ENCODE measurements at places on chromosomes 13 and 19. TPM values are rescaled to one million over a fixed set of nuclear protein-coding genes. Genes with fewer than 3 reads are reported as not detected.

The ASF1B gene
- 7.3 TPM for total RNA-seq

The CILP2 gene
- 5.4 TPM for total RNA-seq

The NTN5 gene
- 0.08 TPM for total RNA-seq

The CD33 gene
- not detected for total RNA-seq

- no peak for DNase-seq
Measured at GRCh38 chr13:103031332-103031873, 34.8 kb downstream of the SLC10A2 start.

DNA sequence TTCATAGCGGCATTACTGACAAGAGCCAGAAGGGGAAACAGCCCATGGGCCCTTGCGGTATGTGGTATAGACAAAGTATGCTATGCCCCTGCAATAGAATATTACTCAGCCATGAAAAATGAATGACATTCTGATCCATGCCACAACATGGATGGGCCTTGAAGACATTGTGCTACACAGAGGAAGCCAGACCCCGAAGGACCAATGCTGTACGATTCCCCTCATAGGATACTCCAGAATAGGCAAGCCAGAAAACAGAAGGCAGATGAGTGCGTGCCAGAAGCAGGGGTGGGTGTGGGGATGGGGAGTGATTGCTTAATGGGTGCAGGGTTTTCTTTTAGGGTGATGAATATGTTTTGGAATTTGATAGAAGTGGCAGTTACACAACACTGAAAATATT, 342.0 kb downstream of the TEX29 start:
- no peak for DNase-seq

DNA sequence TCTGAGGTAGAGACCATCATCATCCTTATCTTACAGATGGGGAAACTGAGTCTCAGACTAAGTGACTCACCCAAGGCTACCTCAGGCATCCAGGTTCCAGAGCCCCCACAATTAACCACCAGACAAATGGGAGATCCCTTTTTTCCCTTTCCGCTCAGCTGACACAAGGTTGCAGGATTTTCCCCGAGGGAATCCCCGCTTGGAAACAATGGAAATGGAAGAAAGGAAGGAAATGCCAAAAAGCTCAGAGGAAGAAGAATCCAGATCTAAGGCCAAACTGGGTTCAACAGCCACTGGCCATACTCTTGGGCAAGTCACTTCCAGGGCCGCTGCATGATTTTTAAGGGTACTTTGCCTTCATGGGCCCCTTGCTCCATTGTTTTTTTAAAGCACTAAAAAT, 1.6 kb downstream of the ZNF71 start:
- no peak for DNase-seq

GRCh38 chr13:106518512-106518911, 16.9 kb downstream of the EFNB2 start:
- DNase-seq: no peak

DNA sequence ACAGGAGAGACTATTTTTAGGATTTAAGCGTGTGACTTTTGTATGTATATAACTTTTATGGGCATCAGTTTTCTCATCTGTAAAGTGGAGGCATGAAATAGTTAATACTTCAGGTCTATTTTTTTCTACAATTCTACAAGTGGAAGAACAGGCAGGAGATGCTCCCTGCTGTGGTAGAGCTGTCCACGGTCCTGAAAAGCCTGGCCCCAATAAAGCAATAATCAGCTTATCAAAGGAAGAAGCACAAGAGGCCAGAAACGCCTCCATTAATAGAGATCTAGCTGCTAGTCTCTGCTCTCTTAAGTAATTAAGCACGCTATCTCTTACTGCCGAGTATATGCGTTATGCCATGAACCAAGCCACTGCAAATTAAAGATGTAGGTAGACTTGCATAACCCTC, 28.0 kb upstream of the WASF3 start:
- peak; percentile 77 for DNase-seq

- no peak for DNase-seq
Measured at GRCh38 chr13:64910096-64910495, 2320.0 kb downstream of the PCDH9 start.

DNA sequence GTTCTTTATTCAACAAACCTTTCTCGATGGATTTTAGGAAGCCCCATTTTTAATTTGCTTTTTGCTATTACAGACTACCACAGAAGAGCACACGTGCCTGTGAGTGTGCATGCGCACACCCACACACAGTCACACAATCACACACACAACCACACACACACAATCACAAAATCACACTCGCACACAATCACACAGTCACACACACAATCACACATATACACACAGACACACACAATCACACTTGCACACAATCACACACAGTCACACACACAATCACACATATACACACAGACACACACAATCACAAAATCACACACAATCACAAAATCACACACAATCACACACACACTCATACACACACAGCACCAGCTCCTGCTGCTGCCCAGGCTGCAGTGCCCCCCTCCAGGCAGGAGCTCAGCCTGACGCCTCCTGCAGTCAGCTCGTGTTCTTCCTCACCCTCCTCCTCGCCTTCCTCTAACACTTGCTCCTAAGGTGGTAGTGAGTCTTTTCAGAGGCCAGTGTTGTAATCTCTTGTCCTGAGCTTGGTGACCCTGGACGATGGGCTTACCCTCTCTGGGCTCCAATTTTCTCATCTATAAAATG, 125.0 kb upstream of the SOX1 start:
- no peak for DNase-seq

- DNase-seq: no peak
Measured at GRCh38 chr13:44415815-44416214, 42.2 kb downstream of the SERP2 start.

DNA sequence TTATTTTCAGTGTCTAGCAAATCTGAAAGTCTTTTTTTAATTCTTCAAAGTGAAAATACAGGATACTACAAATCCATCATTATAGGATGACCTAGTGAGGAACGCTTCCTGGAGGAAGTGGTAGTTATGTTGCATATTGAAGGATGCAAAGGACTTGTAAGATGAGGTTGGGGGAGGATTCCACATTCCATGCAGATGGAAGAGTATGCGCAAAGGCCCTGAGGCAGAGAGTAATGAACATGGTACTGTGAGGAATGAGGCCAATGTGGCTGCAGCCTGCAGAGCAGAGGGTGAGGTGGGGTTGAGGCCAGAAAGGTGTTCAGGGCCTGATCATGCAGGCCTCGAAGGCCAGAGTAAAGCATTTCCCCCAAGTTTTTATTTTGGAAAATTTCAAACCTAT, 202.8 kb downstream of the MTUS2 start:
- DNase-seq: no peak
